ENCODE measurements at places on chromosomes 2 and 18.

DNA sequence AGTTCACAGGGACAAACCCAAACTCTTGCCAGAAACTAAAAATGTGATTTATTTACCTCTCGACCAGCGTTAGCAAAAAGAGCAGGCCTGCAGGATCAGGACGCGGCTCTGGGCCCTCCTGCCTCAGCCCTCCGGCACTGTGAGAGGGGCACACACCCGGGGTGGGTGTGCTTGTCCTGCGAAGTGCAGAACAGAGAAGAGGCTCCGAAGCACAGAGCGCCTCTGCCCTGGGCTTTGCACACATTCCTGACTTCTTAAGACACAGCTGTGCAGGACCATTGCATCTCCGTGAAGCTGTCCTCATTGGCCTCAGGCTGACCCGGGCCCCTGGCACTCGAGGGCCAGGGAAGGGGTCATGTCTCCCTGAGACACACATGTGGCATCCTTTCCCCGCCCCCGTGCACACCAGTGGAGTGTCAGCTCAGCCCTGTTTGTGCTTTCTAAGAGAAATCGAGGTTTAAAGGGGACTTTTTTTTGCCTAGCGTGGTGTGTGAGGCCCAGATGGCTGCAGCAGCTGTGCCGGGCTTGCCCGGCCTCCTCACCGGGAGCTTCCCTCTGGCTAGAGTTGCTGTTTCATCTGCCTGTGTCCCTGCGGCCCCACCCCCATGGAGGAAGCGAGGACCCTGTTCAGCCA lies 9.9 kb upstream of the NFATC1 start:
- no peak for DNase-seq

DNA sequence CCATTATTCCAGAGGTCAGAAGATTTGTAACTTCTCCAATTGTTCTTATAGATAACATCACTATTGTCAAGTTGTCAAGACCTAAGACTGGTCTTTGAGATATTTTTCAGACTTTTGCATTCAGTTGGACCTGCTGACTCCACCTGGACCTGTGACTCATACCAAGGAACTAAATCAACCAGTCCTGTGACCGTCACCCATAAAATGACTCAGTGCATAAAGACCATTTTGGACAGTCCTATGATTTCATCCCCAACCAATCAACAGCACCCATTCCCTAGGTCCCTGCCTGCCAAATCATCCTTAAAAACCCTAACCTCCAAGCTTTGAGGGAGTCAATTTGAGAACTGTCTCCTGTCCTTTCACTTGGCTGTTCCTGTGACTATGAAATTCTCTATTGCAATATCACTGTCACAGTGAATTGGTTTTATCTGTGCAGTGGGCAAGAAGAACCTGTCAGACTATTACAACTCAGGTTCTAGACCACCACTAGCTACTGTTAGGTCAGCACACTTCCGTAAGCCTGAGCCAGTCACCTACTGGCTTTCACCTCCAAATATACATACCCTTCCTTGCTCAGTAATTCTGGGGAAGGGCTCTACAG lies 17.1 kb downstream of the DPP4 start:
- no peak for DNase-seq

DNA sequence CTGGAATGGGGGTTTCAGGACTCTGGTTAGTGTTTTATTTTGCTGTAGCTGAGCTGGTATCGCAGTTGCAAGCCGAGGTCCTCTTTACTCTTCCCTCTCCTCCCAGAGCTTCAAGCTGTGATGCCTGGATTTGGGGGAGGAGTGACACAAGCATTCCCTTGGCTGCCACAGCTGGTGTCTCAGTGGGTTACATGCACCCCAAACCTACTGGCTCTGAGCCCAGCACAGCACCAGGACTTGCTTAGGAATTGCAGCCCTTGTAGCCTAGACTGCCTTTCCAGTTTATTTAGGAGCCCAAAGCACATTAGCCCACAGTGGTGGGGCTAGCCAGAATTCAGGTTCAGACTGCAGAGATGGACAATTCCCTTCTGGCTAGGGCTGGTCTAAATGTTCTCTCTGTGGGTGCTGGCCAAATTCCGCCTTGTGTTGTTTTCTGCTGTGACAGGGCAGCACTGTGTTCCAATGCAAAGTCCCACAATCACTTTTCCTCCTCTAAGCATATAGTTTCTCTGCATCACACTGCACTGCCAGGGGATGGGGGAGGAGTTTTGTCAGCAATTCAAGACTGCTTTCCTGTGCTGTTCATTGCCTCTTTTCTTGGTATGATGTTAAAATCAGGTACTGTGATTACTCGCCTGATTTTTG lies 122.8 kb downstream of the SLC4A10 start:
- no peak for DNase-seq

DNA sequence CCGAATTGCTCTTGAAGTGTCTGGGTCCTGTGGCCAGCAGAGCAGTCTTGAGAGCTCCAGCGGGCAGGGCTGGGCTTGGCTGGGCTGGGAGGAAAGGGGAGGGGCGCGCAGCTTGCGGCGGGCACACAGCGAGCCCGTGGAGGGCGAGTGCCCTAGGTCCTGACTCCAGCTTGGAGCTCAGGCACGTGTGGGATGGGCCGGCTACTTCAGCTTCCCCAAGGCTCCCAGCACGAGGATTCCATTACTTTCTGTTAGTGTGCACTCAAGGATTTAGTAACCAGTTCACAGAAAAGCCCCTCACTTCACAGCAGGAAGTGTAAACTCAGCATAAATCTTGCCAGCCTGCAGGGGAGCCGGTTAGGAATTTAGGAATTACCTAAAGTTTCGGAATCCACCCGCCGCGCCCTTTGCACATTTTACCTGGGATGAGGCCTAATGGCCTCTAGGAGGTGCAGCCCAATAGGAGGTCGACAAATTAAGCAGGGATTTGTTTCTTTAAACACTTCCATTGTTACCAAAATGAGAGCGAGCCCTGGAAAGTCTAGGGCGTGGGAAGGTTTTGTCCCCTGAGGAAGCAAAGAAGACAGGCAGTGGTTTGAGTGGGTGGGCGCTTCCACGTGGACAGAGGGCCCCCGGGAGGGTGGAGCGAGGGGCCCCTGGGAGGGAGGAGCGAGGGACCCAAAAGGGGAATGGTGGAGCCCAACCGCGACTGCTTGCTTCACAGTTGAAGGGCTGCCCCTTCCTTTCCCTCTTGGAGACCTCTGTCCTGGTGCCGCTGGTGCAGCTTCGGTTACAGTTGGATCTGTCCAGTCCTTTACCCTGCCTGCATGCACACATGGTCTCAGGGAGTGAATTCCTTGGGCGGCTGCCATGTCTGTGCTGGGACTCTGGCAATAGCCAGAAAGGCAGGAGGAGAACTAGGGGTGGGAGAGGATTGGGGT lies 93.3 kb downstream of the CTAGE1 start:
- no peak for DNase-seq

DNA sequence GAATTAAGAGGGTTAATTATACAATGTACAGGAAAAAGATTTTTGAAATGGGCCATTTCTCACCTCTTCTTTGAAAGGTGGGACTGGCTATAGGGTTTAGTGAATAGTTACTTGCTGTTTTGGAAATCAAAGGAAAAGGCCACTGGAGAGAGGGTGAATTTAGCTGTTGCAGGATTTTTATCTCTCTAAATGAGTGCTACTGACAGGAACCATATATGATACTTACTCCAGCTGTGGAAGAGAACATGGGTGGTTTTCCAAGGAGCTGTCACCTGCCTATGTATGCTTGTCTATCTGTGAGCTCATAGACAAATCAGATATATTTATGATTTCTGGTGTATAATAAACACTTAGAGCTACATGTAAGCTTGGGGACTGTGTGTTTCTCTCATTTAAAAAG lies 430.4 kb downstream of the MTX2 start:
- no peak for DNase-seq

GRCh38 chr2:197052356-197052755 lies 125.8 kb upstream of the PGAP1 start:
- no peak for DNase-seq

DNA sequence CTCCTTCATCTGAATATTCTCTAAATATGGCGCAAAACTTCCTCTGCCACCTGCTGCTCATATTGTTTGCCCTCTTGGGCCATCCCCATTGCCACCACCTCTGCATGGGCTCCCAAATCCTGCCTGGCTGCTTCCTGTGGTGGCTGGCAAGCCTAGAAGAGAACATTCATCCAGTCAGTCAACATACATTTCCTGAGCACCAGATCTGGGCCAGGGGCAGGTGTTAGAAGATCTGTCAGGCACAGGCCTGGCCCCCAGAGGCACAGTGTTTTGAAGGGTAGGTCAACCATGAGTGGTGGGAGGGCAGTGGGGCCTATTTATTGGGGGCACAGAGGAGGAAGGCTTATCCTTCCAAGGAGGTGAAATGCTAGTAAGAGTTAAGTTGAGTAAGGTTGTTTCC lies 73.2 kb downstream of the TMEM247 start:
- DNase-seq = no peak

- DNase-seq = no peak
Observed at GRCh38 chr2:217952409-217952808, 50.4 kb downstream of the TNS1 start.

- DNase-seq = no peak
Observed at GRCh38 chr2:56337342-56337741, 153.6 kb downstream of the CCDC85A start.

DNA sequence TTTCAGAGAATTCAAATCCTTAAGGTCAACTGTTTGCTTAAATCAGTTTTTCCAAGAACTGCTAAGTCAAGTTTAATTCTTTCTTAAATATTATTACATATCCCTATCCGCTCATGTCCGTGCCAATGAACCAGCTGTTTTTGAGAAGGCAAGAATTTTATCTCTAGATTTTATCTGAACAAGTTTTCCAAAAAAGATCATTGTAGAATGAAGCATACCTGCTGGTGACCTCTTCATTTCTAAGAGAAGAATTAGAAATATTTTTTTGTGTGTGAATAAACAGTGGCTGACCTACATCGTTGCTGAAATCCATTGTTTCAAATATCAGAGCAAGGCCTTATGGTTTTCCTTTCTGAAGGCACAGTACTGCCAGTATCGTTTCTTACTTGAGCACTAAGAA lies 58.4 kb upstream of the RND3 start:
- DNase-seq = no peak

DNA sequence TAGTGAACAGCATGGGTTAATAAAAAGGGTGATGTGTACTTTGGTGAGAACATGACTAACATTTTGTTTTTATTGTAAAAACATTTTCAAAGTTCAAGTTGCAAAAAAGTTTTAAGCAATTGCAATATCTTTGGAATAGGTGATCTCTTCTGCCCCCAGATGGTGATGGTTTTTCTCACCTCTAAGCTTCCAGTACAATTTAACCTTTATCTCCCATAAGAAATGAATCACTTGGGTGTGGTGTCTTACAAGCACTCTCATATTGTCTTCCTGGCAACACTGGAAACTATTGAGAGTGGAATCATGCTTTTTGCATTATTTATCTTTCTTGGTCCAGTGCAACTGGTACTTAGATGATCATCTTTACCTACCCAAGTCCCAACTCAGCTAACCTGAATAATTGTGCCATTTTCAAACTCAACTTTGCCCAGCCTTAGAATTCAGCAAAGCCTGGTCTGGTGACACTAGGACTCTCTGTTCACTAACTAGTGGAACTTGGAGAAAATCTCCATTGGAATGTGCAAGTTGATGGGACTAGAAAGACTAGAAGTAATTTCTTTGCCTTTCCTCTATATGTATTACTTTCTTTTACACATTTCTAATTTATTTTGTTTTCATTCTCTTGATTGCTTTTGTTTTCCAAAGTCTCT lies 964.7 kb upstream of the ZEB2 start:
- peak; percentile 49 for DNase-seq

DNA sequence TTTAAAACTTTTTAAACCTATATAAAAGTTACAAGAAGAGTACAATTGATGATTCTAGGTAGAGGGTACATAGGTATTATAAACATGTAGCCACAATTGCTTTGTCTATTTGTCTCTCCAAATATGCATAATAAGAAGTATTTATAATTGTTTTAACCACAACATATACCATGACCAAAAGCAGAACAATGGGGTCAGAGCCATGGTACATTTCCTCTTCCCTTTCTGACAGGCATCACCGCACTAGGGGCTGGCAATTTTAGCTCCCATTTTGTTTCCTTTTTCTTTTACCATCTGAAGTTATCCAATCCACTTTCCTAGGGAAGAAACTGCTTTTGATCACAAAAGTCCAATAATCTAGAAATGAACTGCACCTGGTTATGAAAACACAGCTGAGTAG lies 49.3 kb downstream of the TMX3 start:
- DNase-seq = no peak

DNA sequence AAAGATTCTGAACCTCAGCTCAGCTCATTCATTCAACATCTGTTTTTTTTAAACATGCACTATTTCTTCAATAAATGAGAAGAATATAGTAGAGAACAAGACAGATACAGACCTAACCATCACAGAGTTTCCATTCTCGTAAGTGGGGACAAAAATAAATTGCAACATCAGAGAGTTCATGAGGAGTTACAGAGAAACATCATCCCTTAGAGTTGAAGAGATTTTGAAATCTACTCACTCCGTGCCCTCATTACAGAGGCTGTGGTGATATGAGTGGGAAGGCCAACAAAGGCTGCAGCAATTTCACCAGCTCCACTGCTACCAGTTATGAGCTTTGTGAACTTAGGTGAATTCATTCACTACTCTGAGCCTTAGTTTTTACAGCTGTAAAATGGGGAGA lies 399.3 kb downstream of the BCL11A start:
- DNase-seq = no peak

DNA sequence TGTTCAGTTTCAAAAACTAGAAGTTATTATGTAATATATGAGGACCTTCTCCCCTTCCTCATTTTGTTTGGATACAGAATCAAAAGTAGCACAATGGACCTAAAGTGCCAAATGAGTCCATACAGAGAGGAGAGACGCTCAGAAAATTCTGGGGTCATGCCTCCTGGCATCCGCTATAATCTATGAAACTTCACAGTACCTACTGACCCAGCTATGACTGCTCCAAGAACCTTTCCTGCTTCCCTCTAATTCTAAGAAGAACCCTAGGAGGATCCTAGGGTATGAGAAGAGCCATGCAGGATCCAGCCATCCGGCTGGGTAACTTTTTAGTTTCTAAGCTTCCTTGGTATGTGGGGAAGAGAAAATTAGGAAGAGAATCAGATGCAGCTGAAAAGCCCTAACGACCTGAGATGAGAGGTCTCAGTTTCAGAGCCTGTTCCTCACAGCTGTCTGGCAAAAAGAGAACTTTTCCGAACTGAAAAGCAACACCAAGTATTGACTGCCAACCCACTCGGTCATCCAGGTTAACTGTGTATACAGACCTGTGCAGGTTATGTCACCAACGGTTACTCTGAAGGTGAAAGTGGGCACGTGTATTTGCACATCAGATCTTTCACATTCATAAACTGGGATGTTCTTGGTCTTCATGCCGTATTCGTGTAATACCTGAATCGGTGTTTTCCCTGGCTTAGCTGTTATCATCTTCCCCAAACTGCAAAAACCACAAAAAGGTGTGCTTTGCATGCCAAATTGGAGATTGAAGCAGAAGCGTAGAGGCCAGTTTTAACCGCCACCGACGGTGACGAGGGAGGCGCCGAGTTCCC lies 1.1 kb downstream of the PRKRA start:
- no peak for DNase-seq

All from HFF-Myc (cell line).